ENCODE measurements at places on chromosomes 4 and X.

DNA sequence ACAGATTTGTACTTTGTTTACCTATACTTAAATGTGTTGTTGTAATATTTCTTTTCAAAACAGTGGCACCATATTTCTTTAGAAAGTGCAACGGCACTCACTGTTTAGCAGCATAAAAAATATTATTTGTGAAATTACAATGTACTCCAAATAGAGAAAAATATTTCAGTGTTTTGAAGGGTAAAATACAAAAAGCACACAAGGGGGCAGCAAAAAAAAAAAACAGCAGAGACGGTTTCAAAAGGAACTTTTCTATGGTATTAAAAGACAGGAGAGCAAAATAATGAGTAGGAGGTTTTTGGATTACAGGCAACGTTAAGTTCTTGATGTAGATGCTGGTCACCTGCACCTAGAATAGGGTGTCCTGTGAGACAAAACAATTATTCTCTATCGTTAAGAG, 2.0 kb downstream of the NUDT11 start:
- no peak for DNase-seq

DNA sequence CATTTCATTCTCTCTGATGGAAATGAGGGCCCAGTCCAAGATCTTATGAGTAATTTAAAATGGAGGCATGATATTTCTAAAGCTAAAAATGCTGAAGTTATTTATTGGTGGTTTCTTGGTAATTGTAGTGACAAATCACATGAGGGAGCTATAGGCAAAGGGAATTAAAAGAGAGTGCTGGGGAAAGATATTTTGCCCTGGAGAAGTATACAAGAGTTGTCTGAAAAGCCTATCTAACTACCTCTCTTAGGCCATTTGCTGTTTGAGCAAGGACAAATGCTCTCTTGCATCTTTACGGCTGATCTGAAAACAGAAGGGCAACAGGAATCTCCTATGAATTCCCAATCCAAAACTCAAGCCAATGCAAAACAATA, 89.4 kb downstream of the FMR1NB start:
- DNase-seq = no peak

GRCh38 chr4:156705311-156705710, 266.3 kb downstream of the PDGFC start:
- no peak for DNase-seq

- no peak for DNase-seq
Measured at GRCh38 chrX:100680756-100681155, 36.8 kb downstream of the SRPX2 start.

GRCh38 chr4:32102896-32103295, 1382.7 kb downstream of the PCDH7 start:
- DNase-seq = no peak

- no peak for DNase-seq
Measured at GRCh38 chr4:15034071-15034764, 31.9 kb downstream of the CPEB2 start.

DNA sequence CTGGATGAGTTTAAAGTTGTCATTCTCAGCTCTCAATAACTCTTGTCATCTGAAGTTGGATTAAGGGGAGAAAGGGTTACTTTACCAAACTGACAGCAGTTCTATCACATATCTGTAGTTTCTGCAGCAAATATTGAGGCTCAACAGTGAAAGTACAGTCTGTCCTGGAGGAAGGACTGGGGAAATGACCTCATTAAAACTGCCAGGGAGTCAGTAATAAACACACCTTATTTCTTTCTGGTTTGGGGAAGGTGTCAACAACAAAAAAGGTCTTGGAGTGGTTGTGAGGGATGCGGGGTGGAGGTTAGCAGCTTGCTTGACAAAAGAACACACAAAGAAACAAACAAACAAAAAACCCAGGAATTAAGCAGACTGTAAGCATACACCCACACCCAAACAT, 1418.0 kb downstream of the STIM2 start:
- DNase-seq = no peak

DNA sequence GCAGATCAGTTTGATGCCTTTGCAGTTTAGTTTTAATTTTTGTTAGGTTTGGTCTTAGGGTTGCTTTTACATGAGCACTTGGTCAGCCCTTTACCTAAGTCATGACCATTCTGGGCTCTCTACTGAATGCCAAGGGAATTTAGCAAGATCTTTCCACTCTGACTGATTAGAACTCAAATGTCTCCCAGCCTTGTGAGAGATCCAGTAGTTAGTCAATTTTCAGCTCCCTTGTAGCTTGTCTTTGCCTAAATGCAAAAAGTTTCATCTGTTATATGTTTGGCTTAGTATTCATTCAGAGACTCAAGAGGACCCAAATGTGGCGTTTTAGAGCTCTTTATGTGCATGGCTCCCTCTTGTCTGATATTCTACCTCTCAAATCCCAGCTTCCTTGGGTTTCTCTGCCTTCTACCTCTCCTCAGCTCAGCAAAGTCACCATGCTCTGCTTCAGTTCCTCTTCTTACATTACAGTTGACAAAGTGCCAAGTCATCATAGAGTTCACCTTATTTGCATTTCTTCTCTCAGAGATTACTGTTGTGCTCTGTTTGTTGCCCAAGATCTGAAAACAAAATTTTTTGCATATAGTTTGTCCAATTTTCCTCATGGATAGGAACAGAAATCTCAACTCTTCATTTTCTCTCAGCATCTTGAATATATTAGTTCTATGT, 17.5 kb upstream of the JAKMIP1 start:
- DNase-seq = no peak
